Fibroblast of skin of scalp (primary cell): ENCODE measurements at places on chromosomes 2 and 18.

DNA sequence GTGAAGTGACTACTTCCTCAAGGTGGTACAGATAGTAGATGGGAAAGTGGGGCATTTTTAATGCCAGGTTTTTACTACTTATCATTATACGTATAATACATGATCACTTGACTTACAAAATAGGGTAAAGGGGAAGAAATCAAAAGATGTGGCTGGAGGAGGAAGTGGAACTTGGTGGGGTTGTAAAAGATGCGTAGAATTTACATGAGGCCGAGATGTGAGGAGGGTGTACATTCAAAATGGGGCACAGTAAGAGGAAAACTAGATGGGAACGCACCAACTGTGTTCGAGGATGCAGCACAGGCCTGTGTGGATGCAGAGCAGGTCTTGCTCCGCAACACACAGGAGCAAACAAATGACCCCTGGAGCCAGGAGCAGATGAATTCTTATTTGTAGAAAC, 403.3 kb downstream of the TXNL1 start:
- DNase-seq: no peak

DNA sequence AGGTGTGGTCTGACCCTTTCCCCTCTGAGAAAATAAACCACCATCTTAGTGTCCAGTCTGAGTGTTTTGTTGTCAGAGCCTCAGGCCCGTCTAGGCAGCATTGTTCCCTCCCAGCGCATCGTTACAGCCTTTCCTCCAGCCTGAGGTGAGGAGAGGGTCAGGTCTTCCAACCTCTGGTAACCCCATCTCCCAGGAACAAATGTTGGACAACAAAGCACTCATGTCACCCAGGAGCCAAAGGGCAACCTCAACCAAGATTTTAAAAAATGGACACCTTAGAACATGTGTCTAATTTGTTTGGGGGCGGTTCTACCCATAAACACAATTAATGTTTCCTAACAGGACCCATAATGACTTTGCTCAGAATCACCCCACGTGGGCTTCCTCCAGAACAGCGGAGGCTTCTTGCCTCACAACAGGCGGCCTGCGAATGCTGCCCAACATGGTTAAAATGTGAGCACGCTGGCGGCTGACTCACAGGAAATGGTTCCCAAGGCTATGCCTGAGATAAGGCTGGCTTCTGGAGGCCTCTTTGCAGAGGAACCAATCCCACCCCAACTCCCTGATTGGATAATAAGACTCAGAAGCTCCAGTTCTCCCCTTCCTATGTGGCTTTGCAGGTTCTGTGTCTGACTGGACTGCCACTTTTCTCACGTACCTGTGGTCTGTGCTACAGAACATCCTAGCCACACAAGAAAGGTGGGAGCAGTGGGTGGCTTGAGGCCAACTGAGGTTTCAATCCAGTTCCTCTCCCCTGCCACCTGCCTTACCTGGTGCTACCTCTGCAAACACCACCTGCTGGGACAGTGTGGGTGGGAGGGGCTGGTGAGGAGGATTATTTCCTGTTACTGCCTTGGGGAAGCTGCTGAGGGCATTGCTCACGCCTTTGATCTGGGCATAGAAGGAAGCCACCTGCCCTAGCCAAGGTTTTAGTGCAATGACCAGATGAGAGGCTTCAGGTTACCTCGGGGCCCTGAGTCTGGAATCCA, 108.8 kb downstream of the B3GNT2 start:
- DNase-seq: peak; percentile 84

- no peak for DNase-seq
These were observed 466.4 kb downstream of the TDRD15 start for GRCh38 chr2:21590026-21590690.

DNA sequence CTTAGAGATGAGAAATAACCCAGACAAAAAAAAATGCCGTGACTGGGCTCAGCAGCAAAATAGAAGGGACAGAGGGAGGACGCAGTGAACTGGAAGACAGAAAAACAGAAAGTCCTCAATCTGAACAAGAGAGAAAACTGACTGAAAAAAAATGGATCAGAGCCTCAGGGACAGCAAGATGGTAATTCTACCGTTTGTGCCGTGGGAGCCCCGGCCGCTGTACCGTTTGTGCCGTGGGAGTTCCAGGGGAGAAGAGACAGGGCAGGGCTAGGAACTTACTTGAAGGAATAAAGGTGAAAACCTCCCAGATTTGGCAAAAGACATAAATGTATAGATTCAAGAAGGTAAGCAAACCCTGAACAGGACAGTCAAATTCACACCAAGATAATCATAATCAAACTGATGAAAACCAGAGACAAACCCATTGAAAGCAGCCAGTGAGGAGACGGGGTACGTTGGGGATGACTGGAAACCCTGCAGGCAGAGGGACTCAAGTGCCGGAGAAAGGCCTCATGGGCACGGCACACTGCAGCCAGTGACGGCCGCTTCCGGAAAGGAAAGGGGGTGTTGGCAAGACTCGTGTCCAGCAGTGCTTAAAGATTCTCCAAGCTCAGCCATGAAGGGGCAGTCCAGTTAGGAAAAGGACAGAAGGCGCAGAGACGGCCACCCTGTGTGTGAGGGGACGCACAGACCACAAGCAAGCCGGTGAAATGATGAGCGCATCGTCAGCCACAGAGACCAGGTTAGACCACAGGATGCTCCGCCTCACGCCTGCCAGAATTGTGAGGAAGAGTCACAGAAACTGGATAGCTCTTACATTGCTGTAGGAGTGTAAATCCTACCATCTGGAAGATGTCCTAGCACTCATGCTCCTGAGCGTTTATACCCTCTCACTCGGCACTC, 40.0 kb upstream of the NFATC1 start:
- no peak for DNase-seq

GRCh38 chr2:128514555-128514955, 195.9 kb upstream of the HS6ST1 start:
- no peak for DNase-seq

DNA sequence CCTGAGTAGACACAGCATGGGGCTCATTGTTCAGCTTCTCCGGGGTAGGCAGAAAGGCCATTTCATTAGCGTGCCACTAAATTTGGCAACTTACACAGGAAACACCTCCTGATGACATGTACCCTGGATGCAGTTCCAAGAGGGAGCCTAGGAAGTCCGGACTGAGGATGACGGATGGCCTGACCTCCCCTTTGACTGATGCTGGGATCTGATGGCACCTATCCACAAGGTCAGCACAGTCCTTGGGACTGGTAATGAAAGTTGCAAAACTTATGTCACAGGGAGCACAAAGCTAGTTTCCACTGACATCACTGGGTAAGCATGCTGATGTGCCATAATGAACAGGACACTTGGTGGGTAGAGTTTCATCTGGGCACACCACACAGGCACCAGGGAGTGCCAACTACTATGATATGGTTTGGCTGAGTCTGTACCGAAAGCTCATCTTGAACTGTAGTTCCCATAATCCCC, 126.7 kb upstream of the ARL4C start:
- DNase-seq: no peak
